ENCODE measurements at places on chromosomes 3 and 15. TPM values are rescaled to one million over a fixed set of nuclear protein-coding genes. Genes with fewer than 3 reads are reported as not detected.

- DNase-seq, result no peak
Measured at GRCh38 chr3:62332835-62333244, 40.5 kb downstream of the FEZF2 start.

DNA sequence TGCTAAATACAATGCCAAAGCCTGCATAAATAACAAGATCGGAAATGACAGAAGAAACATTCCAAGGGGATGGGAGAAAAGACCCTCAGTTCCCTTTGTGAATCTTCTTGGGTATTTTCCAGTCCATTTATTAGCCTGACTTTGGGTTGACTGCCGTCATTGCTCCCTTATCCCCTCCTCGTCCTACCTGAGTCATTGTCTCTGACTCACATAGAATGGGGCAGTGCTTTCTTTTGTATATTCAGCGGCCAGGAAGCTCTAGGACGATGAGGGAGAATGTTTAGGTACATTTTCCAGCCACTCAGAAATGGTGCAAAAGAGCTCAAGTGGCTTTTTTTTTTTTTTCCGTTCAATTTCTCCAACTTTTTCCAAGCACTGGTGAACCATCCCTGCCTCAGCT, 71.6 kb downstream of the KAT2B start:
- DNase-seq, result no peak

GRCh38 chr3:174170248-174170647, 688.9 kb upstream of the NAALADL2 start:
- no peak for DNase-seq

GRCh38 chr3:111769992-111770352, 89.1 kb upstream of the PHLDB2 start:
- no peak for DNase-seq

DNA sequence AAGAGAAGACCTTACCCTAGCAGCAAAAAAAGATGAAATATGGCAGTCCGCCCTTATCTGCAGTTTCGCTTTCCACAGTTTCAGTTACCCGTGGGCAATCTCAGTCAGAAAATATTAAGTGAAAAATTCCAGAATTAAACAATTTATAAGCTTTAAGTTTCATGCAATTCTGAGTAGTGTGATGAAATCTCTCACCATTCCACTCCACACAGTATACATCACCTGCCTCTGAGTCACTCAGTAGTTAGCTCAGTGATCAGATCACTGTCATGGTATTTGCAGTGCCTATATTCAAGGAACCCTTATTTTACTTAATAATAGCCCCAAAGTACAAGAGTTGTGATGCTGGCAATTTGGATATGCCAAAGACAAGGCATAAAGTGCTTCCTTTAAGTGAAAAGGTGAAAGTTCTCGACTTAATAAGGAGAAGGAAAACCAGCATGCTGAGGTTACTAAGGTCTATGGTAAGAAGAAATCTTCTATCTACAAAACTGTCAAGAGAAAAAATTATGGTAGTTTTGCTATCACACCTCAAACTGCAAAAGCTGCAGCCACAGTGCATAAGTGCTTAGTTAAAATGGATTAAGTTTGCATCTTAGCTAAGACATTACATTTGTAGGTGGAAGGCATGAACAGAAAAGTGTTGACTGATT, 48.1 kb downstream of the HSPBAP1 start:
- DNase-seq, result peak; percentile 65

- no peak for DNase-seq
Measured at GRCh38 chr3:116050311-116050915, 394.9 kb downstream of the LSAMP start.

- no peak for DNase-seq
Measured at GRCh38 chr3:142857056-142857455, 31.8 kb downstream of the PCOLCE2 start.

- DNase-seq, result no peak
Measured at GRCh38 chr15:93486407-93487117, 397.6 kb upstream of the RGMA start.

DNA sequence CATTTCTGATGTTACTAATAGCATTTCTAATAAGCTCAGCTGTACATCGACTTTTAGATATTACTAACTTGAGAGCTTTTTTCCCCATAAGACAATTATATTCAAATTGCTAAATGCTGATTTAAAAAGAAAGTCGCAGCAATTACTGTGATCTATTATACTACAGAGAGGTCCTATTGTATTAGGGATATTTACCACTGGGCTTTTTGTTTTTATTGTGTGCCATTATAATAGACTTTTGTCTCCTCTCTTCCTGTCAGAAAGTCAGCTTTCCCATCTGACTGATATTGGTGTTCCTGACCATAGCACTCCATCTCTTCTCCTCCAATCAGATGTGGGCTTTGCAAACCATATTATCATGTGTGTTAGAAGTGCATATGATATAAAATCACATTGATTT, 27.2 kb upstream of the RYR3 start:
- DNase-seq, result no peak

GRCh38 chr15:90557186-90558084, 27.7 kb downstream of the CRTC3 start:
- peak; percentile 51 for DNase-seq

- DNase-seq, result no peak
Measured at GRCh38 chr3:30754426-30754825, 140.0 kb downstream of the GADL1 start.

DNA sequence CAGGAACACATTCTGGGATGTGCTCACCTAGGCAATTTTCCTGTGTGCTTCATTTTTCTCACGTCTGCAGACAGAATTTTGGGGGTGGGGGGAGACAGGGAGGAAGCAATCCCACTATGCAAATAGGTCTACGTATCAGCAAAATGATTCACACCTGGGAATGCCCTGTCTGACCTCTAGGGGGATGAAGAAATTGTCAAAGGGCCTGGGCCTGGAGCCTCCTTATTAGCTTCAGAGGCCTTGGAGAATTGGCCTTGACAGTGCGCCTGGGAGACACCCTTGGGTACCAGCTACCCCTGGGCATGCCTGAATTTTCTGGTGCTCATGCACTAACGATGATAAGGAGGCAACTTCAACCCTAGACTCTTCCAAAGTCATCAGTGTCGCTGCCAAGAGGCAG, 207.5 kb downstream of the CADPS start:
- no peak for DNase-seq

DNA sequence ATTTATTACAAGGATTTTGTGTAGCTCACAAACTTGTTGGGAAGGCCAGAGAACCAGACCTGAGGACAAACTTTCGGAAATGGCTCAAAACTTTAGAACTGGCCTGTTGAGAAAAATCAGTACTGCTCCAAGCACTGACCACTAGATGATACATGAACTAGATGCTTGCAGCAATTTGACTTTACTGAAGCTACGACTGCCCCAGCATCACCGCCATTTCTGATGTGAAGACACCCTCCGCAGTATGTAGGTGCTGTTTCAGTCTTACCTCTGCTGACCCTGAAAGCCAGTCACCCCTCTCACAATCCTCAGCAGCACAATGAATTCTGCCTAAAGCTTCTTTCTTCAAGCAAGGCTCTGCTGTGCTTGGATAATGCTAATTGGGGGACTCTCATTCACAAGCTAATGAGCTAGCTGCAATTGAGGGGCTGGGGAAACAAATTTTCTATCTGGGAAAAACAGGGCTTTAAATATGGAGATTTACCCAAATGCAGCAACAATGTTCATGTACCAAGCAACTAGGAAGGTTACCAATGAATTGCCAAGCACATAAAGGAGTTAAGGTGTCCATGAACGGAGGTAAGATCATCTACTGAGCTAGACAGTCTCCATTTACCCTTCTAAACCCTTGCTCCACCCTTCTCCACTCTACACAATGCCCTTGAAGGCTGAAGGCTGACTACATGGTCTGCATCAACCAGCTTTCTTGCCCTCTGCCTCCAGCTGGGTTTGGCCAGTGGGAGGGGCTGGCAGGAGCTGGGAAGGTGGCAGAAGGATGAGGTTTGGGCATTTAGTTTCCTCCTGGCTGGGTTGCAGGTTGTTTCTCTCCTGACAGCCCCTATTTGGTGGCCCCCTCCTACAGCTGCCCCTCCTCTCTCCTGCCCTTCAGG, 53.2 kb upstream of the FSTL1 start:
- DNase-seq, result peak; percentile 42

DNA sequence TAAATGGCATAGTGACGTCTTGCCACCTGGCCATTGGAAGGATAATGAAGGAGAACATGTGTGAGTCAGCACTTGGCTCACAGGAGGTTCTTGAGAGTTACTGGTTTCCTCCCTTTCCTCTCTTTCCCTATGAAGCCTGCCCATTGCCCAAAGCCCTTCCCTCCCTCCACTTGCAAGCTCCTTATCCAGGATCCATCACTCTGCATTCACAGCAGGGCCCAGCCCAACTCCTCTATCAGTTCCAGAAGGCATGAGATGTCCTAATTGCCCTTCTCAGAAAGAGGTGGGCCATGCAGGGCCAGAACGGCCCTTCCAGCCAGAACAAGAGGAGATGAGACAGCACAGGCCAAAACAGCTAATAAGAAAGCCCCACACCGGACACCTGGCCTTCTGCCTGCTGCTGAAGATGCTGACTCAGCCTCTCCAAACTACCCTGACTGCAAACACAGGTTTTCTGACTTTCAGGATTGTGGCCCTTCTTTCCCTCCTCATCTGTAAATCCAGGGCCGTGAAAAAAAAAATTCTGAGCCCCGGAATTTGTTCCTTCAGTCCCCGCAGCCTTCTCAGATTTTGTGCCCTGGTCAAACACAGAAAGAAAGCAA, 29.7 kb downstream of the HAPLN3 start:
- DNase-seq, result peak; percentile 78

GRCh38 chr3:119918992-119919933, 137.4 kb downstream of the NR1I2 start:
- DNase-seq, result no peak

GRCh38 chr15:83320844-83321243, 36.4 kb upstream of the BNC1 start:
- DNase-seq, result no peak

DNA sequence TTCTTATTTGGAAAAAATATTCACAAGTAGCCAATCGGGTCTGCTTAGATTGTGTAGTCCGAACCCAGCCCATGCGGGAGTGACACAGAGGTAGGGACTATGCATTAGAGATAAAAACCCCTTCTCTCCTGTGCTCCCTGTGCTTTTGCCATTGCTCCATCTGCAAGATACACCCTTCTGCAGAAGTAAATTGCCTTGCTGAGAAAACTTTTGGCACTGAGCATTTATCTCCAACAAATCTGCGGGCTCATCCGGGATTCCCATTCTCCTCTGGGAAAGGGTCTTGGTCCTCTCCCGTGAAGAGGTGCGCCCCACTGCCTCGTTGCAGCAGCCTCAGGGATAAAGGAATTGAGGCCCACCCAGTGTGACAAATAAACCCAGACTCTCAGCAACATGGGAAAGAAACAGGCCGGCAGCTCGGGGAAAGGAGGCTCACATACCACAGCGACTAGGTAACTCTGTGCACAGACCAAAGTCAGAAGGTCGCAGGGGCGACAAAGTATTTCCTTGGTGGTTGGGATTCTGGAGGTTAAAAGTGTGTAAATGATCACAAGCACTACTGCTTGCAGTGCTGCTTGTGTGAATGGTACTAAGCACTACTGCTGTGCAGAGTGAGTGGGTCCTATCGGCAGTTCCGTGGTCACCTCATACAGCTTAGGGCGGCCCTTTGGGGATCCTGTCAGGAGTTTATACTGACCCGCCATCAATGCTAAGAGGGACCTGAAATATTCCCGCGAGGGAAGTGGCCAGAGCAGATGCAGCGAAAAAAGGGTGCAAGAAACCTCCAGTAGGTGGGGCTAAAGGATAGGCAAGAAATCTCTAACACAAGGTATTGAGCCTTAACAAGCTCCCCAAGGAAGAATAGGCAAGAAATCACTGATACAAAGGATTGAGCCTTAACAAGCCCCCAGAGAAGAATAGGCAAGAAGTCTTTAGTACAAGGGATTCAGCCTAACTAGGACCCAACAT, 54.3 kb downstream of the GSK3B start:
- no peak for DNase-seq

GRCh38 chr3:37906734-37907282, 45.1 kb downstream of the CTDSPL start:
- DNase-seq, result no peak

DNA sequence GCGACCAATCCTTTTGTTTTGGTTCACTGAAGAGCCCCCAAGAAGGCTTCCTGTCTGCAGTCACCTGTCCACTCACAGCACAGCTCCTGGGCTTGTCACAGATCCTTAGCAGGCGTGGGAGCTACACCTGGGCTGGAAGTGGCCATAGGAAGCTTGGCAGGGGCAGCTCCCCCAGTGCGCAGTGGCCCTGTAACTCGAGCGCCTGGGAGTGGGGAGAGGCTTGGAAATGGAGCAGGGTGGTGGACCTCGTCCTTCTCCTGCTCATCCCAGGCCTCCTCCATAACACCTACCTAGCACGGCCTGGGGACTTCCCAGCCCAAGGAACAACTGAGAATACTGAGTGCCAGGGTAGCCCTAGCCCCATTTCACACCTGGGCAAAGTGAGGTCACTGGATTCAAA, 19.3 kb upstream of the TGM5 start:
- no peak for DNase-seq

DNA sequence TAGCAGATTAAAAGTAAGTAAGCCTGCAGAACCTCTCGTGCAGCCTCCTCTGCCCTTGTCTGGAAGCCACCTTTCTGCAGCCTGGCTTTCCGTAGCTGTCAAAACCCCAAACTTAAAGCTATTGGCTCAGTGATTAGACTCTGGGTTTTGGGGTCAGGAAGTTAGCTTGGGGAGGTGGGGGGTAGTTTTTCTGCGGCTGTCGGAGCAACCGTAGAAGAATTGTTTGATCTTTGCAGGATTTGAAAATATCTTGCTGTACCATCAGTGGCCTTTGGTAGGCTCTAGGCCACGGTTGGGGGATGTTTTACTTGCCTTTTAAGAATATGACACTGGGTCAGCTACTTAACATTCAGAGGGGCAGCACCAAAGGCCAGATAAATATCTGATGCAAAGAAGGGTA, 88.4 kb upstream of the RASGRP1 start:
- no peak for DNase-seq

DNA sequence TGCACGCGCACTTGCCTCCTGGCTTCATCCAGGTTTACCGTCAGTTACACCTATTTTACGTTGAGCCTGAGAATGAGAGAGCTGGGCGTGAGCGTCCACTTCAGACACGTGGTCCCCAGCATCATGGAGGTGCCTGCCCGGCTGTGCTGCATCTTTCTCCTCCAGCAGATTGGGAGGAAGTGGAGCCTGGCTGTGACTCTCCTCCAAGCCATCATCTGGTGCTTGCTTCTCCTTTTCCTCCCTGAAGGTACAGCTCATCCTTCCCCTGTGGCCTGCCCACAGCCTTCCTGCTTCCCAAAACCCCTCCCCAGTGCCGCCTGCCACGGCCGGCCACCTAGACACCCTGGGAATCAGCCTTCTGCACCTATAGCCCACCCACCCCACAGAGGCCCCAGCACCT, 31.6 kb downstream of the SLC22A14 start:
- no peak for DNase-seq

- DNase-seq, result no peak
Measured at GRCh38 chr3:187025254-187025655, 94.9 kb downstream of the ST6GAL1 start.

- DNase-seq, result no peak
Measured at GRCh38 chr3:154568064-154568463, 138.1 kb upstream of the GPR149 start.

- DNase-seq, result peak; percentile 35
Measured at GRCh38 chr3:48013288-48013980, 2.8 kb downstream of the MAP4 start.

Gene CXCR6
- total RNA-seq, result not detected

Gene ANKRD34C
- not detected for total RNA-seq

Gene AMIGO3
- total RNA-seq, result 0.29 TPM

Gene CHRM5
- total RNA-seq, result under 0.01 TPM

Gene CDCP1
- 7.6 TPM for total RNA-seq

Measured in osteoblast (primary cell).